ENCODE measurements at places on chromosomes 11 and 22. TPM values are rescaled to one million over a fixed set of nuclear protein-coding genes. Genes with fewer than 3 reads are reported as not detected.

GRCh38 chr11:95434489-95435057 is 203.6 kb upstream of the SESN3 start:
- no peak for DNase-seq

GRCh38 chr22:25623310-25623734 is 58.8 kb downstream of the GRK3 start:
- no peak for DNase-seq

GRCh38 chr22:21972293-21972779 is 10.3 kb downstream of the TOP3B start:
- no peak for DNase-seq

The TMEM191B gene
- total RNA-seq: 2.4 TPM

The WT1 gene
- total RNA-seq: not detected

The MS4A1 gene
- 1.3 TPM for total RNA-seq

The CCDC83 gene
- not detected for total RNA-seq

- peak; percentile 13 for DNase-seq
Observed at GRCh38 chr11:21625982-21626381, 566.9 kb upstream of the ANO5 start.
